ENCODE measurements at places on chromosomes 1 and 21. TPM values are rescaled to one million over a fixed set of nuclear protein-coding genes. Genes with fewer than 3 reads are reported as not detected.

The SYT6 gene
- total RNA-seq: not detected

The CTSS gene
- total RNA-seq: 2.5 TPM

The JAM2 gene
- 1.9 TPM for total RNA-seq

The TNFAIP8L2 gene
- total RNA-seq: not detected

The HSD11B1 gene
- total RNA-seq: 0.54 TPM

The SPRR2A gene
- total RNA-seq: not detected

The RRAGC gene
- total RNA-seq: 17.9 TPM

The PCBP3 gene
- total RNA-seq: 0.32 TPM

The TPTE gene
- total RNA-seq: not detected

The XCL1 gene
- not detected for total RNA-seq

The RUNX3 gene
- 2.7 TPM for total RNA-seq

The NEXN gene
- total RNA-seq: 17.2 TPM

The NUF2 gene
- 11.8 TPM for total RNA-seq

The C1orf94 gene
- total RNA-seq: not detected

The TINAGL1 gene
- total RNA-seq: 4.7 TPM

The SLC6A9 gene
- 22.2 TPM for total RNA-seq

All from GM23248 (cell line).